ENCODE measurements at places on chromosomes 2 and 18.

- DNase-seq: no peak
These were observed 27.6 kb upstream of the CDC42EP3 start for GRCh38 chr2:37698931-37699481.

DNA sequence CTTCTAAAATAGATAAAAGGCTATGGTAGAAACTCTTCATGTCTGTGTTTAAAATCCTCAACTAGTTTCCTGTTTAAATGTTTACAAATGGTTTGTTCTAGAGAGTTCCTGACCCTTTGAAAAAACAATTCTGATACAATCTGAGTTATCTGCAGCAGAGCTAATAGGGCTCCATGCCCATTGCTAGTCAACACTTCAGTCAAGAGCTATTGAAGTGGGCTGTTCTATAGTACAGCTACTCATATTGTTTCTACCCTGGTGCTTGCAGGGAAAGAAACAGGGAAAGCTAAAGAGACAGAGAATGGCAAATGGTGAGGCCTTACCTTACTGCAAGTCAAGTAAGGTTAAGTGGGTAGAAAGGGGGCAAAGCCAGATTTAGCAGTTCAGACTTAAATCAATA, 112.3 kb upstream of the CAVIN2 start:
- DNase-seq: no peak

GRCh38 chr2:198296665-198297308, 492.4 kb downstream of the PLCL1 start:
- peak; percentile 25 for DNase-seq

DNA sequence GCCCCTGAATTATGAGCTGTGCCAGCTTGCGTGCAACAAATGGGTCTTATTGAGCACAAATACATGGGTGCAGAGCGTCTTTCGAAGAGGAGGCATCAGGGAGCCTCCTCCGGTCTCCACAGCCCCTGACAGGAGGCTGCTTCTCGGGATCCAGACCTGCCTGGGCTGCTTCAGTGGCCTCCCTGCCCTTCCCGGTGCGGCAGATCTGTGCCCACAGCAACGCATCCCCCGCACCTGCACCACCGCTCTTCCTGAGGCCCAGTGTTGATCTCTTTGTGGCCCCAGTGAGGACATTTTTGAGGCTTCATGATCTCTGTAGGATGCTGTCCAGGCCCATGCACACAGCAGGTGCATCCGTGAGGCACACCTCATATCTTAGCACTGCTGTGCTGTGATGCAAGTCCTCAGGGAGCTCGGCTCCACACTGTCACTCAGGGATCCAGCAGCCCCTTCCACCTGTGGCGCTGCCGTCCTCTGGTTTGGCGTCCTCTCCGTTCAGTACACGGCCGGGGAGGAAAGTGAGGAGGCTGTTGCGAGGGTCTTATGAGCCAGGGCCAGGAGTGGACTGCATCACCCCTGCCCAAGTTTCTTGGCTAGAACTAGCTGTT, 17.4 kb downstream of the RTP5 start:
- DNase-seq: no peak

DNA sequence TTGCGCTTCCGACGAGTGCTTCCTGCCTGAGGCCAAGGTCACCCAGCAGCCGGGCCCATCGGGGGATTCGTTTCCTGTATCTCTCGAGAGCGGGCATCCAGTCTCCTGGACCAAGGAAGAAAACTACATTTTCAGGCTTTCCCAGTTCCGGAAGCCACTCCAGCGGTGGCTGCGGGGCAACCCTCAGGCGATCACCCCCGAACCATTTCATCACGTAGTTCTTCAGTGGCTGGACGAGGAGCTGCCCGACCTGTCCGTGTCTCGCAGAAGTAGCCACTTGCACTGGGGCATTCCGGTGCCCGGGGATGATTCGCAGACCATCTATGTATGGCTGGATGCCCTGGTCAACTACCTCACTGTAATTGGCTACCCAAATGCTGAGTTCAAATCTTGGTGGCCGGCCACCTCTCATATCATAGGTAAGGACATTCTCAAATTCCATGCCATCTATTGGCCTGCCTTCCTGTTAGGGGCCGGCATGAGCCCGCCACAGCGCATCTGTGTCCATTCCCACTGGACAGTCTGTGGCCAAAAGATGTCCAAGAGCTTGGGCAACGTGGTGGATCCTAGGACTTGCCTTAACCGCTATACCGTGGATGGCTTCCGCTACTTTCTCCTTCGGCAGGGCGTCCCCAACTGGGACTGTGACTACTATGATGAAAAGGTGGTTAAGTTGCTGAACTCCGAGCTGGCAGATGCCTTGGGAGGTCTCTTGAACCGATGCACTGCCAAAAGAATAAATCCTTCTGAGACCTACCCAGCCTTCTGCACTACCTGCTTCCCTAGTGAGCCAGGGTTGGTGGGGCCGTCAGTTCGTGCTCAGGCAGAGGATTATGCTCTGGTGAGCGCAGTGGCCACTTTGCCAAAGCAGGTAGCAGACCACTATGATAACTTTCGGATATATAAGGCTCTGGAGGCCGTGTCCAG, 1.0 kb downstream of the MARS2 start:
- peak; percentile 32 for DNase-seq

DNA sequence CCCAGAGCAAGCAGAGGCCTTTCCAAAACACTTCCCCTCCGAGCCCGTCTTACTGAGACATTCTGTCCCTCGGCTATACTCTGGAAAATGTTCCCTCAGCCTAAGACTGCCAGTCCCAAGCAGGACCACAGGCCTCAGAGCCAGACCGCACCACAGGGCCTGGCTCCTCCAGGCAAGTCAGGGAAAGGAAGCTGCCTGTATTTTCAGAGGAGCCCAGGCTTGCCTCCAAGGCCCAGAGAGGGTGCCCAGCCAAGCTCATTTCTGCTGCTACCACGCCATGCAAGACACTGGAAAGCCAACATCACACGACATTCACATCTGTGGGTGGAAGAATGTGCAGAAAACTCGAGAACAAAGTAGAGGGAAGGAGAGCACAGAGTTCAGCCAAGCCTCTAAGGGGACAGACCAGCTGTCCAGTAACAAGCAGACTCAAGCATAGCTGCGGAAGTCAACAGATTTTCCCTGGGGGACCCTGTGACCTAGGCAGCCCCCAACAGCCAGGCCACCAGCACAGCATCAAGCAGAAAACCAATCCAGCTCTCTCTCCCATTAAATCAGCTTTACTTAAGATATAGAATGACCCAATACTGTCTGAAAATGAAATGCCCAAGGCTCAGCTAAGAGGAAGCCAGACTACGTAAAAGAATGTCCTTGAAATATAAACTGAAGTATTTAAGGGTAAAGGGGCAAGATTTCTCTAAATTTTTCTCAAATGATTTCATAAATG, 123.9 kb downstream of the ZFP36L2 start:
- DNase-seq: peak; percentile 72

- no peak for DNase-seq
These were observed 112.3 kb downstream of the RAB3GAP1 start for GRCh38 chr2:135164431-135164830.

DNA sequence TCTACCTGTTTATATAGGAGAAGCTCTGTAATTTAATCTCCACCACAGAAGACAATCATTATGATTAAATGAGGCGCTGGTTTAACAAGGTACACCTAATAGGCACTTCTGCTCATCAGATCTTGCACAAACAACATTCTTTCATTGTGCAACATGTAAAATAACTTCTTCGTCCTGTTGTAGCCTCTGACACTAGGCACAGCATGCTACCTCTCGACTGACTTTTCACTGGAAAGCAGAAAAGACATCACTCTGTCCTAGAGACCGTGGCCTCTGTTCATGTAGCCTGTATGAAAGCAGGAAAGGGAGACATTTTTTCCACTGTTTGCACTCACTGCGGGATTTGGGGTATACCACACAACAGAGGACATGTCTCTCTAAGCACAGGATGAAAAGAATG, 316.5 kb downstream of the IRS1 start:
- no peak for DNase-seq

DNA sequence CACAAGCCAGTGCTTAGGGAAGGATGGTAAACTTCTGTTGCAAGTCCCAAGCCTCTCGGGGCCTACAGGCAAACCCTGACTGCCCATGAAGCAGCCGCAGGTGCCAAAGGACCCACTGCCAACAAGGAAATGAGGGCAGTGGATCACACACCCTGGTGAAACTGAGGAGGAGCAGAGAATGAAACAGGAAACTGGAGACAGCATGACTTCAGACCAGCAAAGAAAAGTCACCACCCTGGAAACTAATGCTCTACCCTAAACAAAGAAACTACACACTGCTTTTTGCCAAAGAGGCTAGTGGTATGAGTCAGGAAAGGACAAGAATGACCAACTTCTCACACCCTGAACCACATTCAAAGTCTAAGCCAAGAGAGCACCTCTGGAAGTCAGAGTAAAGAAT, 97.2 kb downstream of the MYO5B start:
- no peak for DNase-seq

Measured in left cardiac atrium (tissue), 4 donors.